Gastroesophageal sphincter (tissue), 4 donors: ENCODE measurements at places on chromosomes 2 and 18. TPM values are rescaled to one million over a fixed set of nuclear protein-coding genes. Genes with fewer than 3 reads are reported as not detected.

The CCDC148 gene
- total RNA-seq = 0.81 TPM

The SERPINB3 gene
- 3.7 TPM for total RNA-seq

The TSPYL6 gene
- total RNA-seq = 0.31 TPM

The TMEM163 gene
- total RNA-seq = 0.89 TPM
